Peyer's patch (tissue), 4 donors: ENCODE measurements at places on chromosomes 16 and 17.
A peak's percentile ranks its signal among the peaks of the same experiment; 100 is the strongest.

DNA sequence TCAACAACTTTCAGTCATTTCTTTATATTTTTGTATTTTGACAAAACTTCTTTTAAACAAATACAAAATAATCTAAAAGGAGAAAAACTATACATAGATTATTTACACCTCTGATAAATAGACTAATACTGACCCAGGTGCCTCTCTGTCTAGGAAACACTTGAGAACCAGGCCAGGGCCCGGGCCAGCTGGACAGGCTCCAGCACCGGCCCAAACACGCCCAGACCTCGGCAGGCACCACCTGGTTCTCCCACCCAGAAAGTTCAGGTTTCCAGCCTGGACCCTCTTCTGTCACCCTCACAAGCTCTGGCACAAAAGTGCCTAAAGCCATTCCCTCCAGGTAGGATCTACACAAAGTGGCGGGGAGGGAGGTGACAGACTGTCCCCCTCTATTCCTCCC is 97.0 kb upstream of the DNAH17 start:
- DNase-seq: no peak

GRCh38 chr16:51019617-51020016 is 131.5 kb downstream of the SALL1 start:
- no peak for DNase-seq

DNA sequence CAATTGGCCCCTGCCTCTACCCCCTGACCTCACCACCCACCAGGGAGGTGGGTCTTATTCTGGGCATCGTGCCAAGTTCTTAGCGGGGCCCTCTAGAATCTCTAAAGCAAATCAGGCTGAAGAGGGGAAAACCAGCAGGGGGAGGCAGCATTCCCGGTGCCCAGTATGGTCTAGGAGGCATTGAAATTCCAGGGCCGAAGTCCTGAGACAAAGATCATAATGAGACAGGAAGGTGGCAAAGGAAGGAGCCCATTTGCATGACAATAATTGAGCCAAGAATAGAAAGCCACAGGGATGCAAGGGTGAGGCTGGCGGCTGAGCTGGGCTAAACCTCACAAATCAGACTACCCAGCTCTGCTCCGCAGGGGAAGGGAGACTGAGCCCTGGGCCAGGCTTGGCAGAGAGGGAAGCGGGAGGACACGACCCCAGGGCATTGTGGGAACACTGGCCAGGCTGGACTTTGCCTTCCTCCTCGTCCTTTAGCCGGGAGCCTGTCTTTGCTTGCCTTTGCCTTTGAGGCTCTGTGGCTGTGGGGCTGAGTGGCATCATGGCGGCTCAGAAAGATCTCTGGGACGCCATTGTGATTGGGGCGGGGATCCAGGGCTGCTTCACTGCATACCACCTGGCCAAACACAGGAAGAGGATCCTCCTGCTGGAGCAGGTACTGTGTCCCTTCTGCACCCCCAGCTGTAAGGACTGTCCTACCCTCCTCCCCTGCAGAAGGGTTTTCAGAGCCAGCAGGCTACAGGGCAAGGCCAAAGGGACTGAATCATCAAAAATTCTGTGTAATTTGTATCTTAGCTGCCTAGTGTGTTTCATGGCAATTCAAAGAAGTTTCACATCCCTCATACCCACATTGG is at the start of gene PIPOX:
PIPOX (plus strand) TSS at position 463 of the 860 bp plus-strand sequence; CDS start at position 548, 85 bp downstream.
- peak; percentile 48 for DNase-seq

DNA sequence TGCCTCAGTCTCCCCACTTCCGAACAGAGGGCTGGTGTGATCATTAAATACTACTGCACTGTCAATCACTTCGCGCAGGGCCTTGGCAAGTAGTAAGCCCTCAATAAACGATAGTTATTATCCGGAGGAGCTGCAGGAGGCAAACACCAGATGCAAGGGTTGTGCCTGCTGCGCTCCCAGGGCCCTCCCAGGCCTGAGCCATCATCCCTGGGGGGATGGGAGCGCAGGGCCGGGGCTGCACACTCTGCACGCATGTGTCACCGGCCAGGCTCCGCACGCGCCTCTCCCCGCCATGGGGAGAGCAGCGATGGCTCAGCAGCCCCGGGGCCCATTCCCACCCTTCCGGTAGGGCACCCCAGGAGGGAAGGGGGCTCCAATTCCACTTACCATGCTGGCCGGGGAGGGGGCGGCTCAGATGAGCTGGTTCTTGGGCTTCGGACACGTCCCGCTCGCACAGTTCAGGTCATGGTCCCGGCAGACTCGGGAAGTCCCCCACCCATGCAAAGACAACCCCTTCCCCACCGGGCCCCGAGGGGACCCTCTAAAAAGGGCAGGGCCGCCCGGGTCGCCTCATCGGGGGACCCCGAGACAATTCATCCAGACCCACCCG is 681 bp downstream of the XPO6 start:
- peak; percentile 81 for DNase-seq

DNA sequence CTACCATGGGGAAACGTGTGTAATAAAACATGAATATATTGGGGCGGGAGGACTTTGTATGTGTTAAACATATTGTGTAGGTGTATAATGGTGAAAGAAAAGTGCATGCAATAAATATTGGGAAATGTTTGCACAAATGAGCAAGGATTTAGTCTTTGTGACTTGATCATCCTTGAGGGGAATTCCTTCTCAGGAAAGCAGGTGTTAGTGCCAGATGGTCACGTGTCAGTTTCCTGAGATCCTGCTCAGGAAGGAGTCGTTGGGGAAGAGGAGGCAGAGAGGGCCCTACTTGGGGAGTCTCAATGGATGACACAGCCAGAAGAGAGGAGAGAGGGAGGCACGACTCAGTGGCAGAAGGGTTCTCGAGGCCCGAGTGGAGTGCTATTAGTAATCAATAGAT is 53.2 kb downstream of the MSI2 start:
- no peak for DNase-seq

- DNase-seq: peak; percentile 78
Measured at GRCh38 chr17:17682293-17682736, 1.1 kb downstream of the RAI1 start.

DNA sequence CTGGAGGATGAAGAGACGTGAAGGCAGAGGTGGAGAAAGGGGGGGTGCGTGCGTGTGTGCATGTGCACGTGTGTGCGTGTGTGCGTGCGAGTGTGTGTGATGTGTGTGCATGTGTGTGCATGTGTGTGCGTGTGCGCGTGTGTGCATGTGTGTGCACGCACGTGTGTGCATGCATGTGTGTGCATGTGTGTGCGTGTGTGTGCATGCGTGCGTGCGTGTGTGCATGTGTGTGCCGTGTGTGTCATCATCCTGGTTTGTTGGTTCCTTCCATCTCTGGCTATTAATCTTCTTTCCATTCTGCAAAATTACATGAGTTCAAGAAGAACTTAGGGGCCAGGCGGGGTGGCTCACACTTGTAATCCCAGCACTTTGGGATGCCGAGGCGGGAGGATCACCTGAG is 17.0 kb upstream of the RPL38 start:
- no peak for DNase-seq

DNA sequence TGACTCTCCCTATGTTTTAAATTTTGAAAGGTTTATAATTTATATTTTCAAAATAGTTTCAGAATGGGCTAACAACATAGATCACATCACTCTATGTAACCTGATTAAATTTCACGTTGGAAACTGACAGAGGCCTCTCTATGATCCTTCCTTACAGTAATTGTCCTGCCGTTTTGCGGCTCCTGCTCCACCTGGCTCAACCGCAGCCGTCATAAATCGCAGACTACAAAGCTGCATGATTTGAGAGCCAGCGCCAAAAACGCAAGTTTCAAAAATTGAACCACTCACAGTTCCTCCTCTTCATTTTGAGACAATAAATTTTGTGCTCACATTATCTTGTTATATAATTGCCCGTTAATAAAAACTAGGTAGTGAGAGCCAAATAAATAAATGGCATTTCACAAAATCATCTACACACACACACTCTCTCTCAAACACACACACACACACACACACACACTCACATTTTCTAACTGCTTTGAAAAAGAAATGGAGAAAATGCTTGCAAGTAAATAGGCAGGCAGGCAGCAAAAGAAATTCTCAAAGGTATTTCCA is 263.1 kb upstream of the PSMD7 start:
- DNase-seq: no peak

GRCh38 chr17:72696156-72696555 is 396.3 kb downstream of the SLC39A11 start:
- DNase-seq: no peak

- no peak for DNase-seq
Measured at GRCh38 chr16:30025156-30025555, 2.2 kb downstream of the C16orf92 start.

DNA sequence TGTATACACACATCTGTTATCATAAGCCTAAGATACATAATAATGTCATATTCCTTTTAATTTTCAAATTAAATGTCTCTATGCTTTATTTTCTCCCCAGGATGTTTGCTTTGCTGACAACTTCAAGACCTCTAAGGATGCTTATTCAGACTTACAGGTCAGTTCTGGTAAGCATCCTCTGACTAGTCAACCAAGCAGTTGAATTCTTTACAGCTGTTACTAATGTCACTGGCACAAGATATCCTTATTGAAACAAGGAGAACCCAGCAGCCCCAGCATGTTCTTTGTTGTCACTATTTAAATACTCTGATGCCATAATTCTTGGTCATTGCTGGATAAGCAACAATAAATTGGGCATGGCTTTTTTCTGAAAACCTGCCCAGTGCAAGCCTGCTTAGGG is 232.3 kb upstream of the PMFBP1 start:
- DNase-seq: no peak

DNA sequence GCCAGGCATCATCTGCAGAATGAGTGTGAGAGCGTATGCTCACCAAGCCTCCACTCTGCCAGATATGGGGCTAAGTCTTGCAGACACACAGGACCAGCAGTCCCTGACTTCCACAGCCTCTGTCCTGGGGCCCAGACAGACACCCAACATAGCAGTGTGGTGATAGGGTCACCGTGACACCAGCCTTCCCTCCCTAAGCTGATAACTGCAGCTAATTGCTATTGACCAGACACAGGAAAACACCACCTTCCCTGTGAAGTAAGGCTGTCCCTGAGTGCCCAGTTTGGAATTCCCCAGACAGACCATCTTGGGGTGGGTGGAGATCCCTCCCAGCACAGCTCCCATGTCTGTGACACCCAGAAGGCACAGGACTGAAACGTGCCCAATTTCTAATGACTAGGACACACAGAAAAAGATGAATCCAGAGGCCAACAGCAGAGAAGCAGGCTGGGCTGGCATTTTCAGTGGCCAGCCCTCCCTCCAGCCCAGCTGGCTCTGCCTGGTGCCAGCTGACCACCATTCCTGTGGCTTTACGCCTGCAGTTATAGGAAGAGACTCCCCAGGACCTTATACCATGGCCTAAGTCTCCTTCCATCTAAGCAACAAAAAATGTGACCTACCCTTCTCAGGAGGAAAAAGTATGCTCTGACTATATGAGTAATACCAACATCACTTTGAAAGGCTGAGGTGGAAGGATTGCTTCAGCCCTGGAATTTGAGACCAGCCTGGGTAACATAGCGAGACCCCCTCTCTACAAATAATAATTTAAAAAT is 30.3 kb downstream of the ATPAF2 start:
- no peak for DNase-seq

DNA sequence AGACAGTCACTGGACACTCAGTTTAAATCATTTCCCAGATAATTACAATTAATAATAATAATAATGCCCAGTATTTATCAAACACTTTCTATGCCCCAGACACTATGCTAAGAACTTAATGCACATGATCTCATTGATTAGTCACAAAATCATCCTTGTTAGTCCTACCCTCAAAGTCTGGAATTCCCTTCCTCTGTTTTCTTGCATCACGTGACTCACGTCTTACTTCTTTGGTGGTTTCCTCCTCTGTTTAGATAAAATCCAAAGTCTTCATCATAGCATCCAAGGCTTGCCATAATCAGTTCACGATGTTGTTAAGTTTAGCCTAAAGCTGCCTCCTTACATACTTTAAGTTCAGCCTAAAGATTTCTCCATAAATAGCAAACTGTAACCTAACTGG is 471.9 kb downstream of the PMP22 start:
- DNase-seq: no peak

GRCh38 chr16:56353054-56353921 is 72.1 kb downstream of the AMFR start:
- peak; percentile 41 for DNase-seq

- DNase-seq: peak; percentile 55
Measured at GRCh38 chr17:46979147-46979863, at the start of gene RPRML. Gene RPRML (minus strand): TSS chr17:46979253. CDS start chr17:46979007, 246 bp downstream.

DNA sequence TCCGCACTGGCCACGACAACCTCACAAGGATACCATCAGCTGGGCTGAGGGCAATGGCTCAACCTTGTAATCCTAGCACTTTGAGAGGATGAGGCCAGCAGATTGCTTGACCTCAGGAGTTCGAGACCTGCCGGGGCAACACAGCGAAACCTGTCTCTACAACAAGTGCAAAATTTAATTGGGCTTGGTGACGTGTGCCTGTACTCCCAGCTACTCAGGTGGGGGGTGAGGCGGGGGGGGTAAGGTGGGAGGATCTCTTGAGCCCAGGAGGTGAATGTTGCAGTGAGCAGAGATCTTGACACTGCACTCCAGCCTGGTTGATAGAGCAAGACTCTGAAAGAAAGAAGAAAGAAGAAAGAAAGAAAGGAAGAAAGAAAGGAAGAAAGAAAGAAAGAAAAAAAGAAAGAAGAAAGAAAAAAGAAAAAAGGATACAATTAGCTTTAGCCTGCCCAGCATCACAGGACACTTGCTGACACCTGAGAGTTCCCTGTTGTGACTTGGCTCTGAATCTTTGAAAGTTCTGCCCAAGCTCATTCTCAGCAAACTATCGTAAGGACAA is 5.2 kb upstream of the MT1E start:
- no peak for DNase-seq

DNA sequence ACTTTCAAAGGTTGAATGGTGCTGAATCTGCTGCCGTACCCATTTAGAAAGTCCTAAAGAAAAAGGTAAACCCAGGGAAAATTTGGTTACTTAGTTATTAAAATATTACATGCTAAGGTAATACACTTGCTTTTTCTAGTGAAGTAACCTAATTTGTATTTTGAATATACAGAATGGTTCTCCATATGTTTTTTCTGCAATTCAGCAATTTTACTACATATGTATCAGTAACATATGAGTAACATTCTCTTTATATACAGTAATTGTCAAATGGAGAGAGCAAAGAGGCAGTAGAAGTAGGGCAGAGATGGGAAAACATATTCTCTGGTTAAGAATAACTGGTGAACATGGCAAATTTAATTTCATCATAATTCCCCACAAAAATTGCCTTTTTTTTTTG is 95.1 kb upstream of the NACA2 start:
- DNase-seq: no peak
